AG04450 (cell line): ENCODE measurements at places on chromosomes 7 and 10. TPM values are rescaled to one million over a fixed set of nuclear protein-coding genes. Genes with fewer than 3 reads are reported as not detected.
A peak's percentile ranks its signal among the peaks of the same experiment; 100 is the strongest.

DNA sequence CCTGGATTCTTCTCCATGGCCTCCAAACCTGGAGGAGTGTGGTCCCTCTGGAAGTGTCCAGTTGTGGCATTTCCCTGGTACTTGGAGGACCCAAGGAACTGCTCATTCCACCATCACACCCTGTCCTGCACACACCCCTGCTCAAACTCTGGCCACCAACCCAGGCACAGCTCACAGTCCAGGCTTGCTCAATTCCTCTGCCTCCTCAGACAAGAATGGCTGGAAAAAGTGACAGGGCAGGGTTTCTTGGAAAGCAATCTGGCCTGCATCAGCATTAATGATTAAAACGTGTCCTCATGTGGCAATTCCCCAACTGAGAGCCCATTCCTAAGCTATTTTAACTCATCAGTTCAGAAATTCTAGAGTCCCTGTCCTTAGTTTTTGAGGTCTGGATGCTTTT lies 17.2 kb upstream of the TPST1 start:
- DNase-seq: no peak

Gene DRGX
- not detected in 2 replicates for polyA plus RNA-seq

- no peak for DNase-seq
Measured at GRCh38 chr7:11193888-11194287, 220.2 kb downstream of the PHF14 start.

DNA sequence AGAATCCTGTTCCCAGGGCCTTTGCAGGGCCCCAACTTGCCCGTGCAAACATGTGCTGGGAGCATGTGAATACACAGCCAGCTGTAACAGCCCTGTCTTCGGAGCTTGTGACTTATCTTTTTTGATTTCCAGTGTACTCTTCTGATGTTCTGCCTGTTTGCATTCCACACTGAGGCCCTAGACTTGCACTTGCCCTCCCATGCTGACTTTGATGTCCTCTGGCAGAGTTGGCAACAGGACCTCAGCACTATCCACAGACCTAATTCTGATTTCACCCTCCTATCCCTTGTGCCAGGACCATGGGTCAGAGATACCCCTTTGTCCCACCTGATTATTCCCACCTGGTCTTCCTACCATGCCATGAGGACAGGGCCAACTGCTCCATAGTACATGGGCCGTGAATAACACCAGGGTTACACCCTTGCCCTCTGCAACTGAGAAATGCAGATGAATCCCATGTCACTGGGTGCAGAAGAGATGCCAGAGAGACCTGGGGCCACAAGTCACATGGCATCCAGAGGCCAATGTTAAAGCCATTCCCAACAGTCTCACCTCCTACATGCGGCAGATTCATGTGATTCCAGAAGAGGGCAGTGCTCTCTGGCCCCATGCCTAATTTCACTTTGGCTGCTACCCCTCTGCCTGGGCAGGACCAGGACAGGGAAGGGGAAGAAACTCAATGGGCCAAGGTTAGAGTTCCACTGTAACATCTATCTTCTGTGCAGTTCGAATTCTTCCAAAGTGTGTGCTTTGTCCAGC lies 43.0 kb downstream of the SCRN1 start:
- no peak for DNase-seq

DNA sequence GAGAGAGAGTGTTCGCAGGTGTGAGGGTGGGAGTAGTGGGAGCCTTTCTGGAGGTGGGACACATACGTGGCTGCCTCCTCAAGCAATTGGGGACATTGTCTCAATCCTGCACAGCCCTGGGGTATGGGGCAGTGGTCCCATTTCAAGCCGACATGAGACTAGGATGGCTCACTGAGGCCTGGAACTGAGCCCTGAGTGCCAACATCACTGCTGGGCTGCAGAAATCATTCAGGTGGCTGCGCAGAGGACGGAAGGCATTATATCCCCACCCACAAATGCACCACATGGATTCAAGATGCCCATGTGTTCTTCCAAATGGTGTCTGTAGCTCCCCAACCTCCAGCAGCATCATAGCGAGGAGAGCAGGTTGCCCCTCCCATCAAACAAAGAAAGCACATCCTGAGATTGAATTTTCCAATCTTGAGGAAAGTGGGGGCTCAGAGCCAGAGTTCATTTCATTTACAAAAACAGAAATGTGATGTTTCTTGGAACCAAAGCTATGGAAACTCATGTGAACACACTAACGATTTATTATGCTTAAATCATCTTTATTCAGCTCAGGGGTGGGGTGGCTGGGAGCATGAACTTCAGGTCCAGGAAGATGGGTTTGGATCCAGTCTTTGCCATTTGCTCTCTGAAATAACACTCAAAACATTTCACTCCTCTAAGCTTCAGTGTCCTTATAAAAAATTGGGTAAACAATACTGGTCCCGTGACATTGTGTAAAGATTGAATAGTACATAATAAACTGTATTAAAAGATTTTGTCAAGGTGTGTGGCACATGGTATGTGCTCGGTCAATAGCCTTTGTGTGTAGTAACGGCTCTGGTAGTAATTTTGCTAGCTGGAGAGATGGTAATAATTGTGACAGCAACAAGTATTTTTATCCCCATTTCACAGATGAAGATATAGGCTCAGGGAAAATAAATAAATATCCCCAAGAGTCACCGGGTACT lies 4.6 kb downstream of the SFTPA2 start:
- DNase-seq: no peak

- no peak for DNase-seq
Measured at GRCh38 chr10:44854693-44855350, 56.3 kb upstream of the TMEM72 start.

Gene MPP7
- 0.61 and 0.94 TPM in 2 replicates for polyA plus RNA-seq

- DNase-seq: no peak
Measured at GRCh38 chr7:146670532-146670931, 553.9 kb downstream of the CNTNAP2 start.

Gene CALHM3
- polyA plus RNA-seq: not detected in 2 replicates

GRCh38 chr10:89426230-89426868 lies 12.0 kb downstream of the IFIT5 start:
- peak; percentile 50 for DNase-seq

DNA sequence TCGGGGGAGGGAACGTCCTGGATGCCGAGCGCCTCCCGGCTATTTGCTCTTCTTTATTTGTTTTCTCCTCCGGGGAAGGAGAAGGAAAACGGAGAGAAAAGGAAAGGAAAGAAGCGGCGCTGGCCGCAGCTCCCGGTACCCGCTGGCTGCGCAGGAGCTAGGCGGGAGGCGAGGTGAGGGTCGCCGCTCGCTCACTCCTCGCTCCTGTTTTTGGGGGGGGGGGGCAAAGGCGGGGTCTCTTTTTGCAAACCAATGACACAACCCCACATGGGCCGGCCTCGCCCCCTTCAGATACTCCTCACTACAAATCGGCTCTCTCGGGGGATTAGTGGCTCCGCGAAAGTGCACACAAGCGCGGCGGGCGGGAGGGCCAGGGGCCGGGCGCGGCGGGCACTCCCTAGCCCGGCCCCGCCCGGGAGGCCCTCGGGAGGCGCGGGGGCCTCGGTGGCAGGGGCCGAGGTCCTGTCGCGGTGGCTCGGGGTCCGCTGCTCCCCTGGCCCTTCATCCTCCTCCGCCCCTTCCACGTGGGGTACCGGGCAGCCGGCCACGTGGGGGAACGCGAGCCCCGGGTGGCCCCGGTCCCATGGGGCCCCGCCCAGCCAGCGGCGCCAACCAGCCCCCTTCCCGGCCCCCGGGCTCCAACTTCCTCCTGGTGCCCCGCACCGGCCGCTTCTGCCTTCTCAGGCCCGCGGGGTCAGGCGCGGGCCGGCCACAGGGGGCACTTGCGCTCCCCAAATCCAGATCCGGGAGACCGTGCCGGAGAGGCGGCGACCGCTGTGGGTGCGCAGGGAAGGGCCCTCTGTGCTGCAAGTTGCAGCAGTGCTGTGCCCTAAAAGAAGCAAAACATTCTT lies 718 bp upstream of the CTBP2 start:
- DNase-seq: peak; percentile 50

GRCh38 chr7:44240983-44241510 lies 40.3 kb downstream of the YKT6 start:
- peak; percentile 56 for DNase-seq

DNA sequence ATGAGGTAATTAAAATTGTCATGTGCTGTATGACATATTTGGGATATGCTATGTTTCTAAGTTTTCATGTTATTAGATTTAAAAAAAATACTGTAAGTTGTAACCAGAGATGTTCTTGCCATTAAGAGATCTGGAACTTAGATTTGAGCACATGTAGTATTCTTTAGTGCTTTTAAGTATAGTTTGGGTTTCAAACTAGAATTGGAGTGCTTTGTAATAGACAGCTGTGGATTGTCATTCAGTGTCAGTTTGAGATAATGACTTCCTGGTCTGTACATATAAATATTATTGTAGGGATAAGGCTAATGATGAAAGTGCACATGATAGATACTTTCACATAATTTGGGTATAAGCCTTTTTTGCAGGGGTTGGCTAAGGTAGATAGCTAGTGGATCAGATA lies 936.2 kb downstream of the CNTNAP2 start:
- DNase-seq: no peak

Gene NSUN6
- 6.0 and 7.6 TPM in 2 replicates for polyA plus RNA-seq

Gene UPK3BL2
- polyA plus RNA-seq: 1.7 and 1.8 TPM in 2 replicates

DNA sequence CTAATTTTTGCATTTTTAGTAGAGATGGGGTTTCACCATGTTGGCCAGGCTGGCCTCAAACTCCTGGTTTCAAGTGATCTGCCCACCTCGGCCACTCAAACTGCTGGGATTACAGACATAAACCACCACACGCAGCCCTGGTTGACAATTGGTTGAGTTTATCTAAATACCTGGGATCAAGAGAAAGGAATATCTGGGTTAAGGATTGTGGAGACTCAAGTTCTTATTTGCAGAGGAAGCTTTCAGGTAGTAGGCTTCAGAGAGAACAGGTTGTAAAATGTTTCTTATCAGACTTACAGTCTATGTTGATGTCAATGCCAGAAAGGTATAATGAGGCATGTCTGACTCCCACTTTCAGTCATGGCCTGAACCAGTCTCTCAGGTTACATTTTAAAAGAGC lies 5.9 kb upstream of the TMEM254 start:
- DNase-seq: no peak

Gene BAZ1B
- 29.0 and 29.7 TPM in 2 replicates for polyA plus RNA-seq

DNA sequence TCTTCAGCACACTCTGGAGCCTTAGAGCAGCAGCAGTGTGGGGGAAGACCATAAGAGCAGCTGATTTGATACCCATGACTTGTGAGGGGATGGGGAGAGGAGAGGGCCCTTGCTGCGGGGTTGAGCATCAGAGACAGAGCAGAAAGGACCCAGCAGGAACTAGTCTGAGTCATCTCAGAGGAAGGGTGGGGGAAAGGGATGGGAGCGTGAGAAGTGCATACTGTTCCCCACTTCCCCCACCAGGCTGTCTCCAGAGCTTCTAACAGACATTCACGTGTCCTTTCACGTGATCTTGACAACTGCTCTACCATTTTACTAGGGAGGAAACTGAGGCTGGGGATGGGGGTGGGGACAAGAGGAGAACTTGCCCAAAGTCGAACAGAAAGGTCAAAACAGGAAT lies 38.7 kb downstream of the FAM241B start:
- no peak for DNase-seq

DNA sequence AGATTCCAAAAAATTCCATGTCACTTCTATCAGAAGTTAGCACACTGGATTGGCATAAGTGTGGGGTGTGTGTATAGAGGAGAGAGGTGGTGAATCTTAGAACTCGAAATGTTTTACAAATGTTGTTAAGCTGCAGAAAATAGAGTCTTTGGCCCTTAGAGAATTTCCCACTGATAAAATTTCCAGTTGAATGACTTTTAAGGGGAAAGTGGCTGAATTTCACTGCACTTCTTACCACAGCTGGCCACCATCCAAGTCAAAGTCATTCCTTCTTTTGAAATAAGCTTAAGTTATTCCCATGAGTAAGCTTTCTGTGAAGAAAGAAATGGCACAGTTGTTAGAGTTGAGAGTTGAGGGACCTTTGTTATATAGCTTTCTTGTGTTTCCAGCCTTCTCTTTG lies 13.9 kb downstream of the VCL start:
- peak; percentile 71 for DNase-seq

DNA sequence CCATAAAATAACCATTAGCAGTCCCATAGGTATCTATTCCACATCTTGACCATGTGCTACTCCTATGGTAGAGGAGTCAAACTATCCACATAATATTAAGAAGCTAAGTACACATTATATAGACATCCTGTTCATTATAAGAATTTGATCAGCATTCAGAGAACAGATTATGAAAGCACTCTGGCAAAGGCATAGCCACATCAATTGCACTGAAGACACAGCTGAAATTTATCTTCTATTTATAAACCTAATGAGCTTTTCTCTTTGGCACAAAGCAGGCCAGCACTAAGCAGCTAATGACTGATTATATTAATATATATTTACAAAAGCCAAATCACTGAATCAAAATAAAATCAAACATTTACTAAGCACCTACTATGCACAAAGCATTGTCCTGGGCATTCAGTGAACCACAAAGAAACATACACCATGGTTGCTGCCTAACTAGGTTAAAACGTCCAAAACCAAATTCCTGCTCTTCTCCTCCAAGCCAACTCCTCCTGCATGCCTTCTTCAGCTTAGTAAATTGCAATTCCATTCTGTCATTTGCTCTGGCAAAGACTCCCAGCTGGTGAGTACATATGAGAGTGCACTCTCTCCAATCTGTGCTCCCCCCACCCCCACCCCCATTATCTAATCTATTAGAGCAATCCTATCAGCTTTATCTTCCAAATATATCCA lies 122.6 kb upstream of the ASAH2 start:
- no peak for DNase-seq

Gene CAMK2B
- 0.12 TPM in 1 of 2 replicates, not detected in the other for polyA plus RNA-seq

Gene ANXA8
- polyA plus RNA-seq: 0.20 and 0.42 TPM in 2 replicates

Gene PLPP4
- 0.10 TPM in 1 of 2 replicates, not detected in the other for polyA plus RNA-seq

DNA sequence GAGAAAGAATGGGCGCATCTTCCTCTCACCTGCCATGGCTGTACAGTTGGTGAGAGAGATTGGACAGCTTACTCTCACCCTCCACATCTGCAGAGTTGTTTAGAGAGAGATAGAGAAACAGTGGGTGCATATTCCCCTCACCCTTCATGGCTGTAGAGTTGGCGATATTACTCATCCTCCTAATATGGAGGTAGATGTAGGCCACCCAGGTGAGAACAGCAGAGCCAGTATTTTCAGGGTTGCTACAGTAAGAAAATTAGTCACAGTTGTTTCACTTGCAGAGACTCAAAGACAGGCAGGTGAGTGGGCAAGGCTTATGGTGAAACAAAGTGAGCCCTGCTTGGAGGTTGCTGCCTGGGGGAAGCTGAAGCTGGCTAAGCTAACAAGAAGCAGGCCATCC lies 65.0 kb upstream of the PFKP start:
- DNase-seq: no peak

Gene PILRA
- 0.30 and 0.37 TPM in 2 replicates for polyA plus RNA-seq

- no peak for DNase-seq
Measured at GRCh38 chr7:46011059-46011458, 90.0 kb upstream of the IGFBP3 start.

GRCh38 chr10:98295907-98296306 lies 27.9 kb upstream of the LOXL4 start:
- DNase-seq: peak; percentile 23

- no peak for DNase-seq
Measured at GRCh38 chr10:74174521-74174920, 23.5 kb downstream of the ADK start.

GRCh38 chr7:1100834-1101562 lies 13.1 kb downstream of the GPER1 start:
- no peak for DNase-seq
